NCI-H1436 (cell line): ENCODE measurements at places on chromosomes 13 and 19.
A peak's percentile ranks its signal among the peaks of the same experiment; 100 is the strongest.

DNA sequence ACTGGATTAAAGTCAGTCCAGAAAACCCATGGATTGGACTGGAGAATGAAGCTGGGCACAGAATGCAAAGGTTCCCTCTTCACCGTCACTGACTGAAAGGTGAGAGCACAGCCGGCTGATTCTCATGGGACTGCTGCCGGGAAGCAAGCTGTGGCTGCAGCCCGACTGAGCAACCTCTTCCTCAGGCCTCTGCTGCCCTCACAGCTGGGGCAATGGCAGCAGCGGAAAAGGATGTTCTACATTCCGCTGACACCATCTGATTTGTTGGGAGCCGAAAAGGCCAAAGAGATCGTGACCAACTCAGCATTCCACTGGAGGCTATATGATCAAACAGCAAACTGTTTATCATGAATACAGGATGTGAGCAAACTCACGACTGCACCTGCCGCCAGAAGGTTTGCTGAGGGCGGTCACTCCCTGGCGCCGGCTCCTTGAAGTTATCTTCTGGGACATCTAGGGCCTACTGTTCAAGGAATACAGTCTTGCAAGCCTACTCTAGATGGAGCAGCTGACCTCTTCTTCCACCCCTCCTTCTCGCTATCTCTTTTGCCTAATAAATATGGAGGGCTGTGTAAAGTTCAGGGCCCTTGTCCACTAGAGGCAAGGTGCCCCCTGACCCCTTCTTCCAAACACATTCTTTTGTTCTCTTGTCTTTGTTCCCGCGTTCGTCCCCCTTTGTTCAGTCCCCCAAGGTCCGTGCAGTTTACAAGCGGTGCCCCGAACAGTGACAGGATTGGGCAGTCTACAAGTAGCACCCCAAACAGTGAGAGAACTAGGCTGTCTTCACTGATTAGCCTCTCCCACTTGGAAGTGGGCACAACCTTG lies 19.6 kb upstream of the SIGLEC6 start:
- DNase-seq, result peak; percentile 14

DNA sequence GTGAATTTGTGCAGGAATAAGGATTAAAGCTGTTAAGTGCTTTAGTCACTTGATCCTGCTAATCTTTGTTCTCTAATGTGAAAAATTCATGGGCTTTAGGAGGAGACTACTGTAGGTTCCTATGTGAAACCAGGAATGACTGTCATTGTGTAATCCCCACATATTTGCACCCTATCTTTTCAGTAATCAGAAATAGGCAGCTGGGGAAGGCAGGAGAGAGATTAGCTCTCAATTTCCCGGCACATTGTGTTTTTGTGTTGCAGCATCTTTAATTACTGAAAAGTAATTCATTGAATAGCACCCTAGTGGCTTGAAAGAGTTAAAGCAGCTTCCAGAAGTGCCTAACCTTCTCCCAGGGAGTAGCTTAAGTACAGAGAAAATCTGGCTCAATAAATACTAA lies 282.9 kb downstream of the OLFM4 start:
- no peak for DNase-seq

DNA sequence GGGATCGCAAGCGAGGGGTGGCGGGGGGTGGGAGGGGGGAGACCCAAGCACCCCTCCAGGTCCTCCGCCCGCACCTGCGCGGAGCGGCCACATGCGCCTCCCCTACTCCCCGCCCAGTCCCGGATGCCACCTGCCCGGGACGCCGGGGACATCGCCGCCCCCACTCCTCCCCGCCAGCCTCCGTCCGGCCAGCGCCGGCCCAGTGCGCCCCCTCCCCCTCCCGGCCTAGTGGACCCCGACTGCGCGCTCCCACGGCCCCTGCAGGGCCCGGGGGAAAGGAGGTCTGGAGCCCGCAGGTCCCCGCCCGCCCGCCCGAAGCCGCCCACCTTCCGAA lies 263 bp downstream of the RHPN2 start:
- peak; percentile 40 for DNase-seq

DNA sequence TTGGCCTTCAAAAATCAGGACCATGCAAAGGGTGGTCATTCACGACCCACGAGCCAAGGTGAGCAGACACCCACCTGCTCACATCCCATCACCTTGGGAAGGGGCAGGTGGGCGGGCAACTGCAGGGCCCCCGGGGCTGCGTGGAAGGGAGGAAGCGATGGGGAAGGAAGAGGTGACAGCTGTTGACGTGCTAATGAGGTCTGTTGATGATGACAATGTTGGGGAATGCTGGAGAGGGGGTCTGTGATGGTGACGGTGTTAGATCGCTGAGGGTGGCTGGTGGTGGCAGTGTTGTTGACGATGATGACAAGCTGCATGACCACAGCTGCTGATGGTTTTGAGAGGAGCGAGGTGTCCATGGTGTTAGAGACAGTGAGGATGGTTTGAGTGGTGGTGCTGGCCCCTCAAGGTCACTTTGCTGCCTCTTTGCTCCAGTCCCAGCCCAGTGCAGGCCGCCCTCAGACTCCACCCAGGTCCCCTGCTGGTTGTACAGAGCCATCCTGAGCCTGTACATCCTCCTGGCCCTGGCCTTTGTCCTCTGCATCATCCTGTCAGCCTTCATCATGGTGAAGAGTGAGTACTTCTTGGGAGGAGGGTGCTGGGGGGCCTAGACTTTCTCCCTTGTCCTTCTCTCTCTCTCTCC lies 900 bp downstream of the MCEMP1 start:
- DNase-seq, result no peak

GRCh38 chr19:44573627-44574026 lies 39.7 kb upstream of the IGSF23 start:
- DNase-seq, result no peak

DNA sequence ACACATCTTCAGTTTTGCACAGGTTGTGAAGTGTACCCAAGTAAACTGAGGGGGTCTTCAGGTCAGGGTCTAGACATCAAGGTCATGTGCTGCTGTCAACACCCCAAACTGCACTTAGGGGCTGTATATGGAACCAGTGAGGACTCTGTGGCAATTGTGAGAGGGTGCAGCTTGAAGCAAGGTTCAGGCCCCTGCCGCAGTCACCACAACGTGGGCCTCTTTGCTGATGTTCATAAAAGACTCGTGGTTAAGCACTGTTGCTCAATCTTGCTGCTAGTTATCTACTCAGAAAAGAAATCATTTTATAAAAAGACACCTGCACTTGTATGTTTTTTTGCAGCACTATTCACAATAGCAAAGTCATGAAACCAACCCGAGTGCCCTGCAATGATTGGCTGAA lies 907.4 kb downstream of the UQCRFS1 start:
- DNase-seq, result no peak

DNA sequence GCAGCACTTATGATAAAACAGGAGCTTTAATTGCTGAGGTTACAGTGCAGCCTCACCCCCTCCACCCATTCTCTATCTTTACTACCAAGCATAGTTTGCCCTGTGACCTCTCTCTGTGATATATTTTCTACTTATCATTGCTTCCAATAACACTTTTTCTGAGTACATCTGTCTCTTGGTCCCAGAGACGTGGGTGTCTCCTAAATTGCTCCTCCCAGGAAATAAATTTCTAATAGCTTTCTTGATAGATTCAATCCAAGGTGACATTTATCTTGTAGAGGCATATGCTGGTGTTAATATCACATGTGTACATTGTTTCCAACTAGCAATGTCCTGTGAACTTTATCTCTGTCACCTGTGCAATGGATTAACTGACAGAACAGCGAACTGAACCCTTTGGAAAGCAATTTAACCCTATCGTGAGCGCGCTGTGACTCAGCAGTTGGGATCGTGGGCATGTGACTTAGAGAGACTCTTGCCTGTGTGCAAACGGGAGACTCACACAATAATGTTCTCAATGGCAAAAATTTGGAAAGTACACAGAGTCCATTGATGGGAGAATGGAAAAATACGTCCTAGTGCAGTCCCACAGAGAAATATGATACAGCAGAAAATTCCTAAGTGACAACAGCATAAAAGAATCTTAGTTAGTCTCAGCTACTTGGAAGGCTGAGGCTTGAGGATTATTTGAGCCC lies 7.0 kb upstream of the MAP2K2 start:
- no peak for DNase-seq
